ENCODE measurements at places on chromosomes 4 and X.

- no peak for DNase-seq
Measured at GRCh38 chr4:54109241-54110018, 9.5 kb downstream of the GSX2 start.

DNA sequence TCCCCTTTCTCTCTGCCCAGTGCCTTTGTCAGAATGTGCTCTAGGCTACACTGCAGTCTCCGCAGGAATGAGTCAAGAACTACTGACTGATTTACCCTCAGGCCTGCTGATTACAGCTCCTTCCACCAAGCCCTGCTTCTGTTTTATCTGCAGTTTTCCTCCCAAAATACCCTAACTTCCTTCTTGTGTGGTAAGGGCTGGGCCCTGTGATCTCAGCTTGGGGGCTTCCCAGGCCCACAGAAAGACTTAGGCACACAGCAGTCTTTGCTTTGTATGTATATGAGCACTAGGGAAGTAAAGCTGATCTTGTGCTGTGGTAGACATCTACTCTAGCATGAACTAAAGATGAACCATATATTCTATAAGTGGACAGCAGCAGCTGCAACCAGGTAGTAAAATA lies 18.8 kb downstream of the PAK3 start:
- no peak for DNase-seq

DNA sequence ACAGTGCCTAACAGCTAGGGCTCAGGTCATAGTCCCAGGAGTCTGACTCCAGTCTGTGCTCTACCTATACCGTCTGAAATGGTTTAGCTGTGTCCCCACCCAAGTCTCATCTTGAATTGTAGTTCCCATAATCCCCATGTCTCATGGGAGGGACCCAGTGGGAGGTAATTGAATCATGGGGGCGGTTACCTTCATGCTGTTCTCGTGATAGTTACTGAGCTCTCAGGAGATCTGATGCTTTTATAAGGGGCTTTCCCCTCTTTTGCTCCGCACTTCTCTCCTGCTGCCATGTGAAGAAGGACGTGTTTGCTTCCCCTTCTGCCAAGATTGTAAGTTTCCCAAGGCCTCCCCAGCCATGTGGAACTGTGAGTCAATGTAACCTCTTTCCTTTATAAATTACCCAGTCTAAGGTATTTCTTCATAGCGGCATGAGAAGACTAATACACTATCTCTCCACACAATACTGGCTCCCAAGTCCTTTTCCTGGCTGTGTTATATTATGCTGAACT lies 110.8 kb downstream of the AFAP1 start:
- no peak for DNase-seq

GRCh38 chr4:113832803-113833202 lies 71.3 kb upstream of the CAMK2D start:
- no peak for DNase-seq

DNA sequence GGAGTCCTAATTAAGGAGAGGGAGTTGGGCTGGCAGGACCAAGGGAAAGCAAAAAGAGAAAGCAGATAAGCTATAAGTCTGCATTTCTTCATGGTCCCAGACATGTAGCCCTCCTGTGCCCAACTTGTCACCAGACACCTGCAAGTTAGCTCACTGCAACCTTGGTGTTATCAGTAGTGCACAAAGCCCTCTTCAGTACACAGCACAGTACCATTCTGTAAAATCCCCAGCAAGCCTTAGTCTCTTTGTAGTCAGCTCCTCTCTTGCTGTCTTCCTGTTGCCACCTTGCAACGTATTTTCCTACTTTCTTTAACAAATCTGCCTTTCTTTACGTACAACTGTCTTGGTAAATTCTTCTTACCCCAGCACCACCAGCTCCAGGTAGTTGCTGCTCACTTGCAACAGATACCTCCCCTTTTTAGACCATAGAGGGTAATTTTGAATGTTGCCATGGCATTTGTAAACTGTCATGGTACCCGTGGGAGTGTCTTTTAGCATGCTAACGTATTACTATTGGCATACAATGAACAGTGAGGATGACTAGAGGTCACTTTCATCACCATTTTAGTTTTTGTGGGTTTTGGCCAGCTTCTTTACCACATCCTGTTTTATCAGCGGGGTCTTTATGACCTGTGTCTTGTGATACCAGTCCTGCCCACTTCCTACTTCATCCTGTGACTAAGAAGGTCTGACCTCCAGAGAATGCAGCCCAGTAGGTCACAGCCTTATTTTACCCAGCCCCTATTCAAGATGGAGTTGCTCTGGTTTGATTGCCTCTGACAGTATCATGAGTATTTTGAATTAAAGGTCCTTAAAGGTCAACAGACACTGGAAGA lies 28.3 kb upstream of the AP1S2 start:
- DNase-seq, result no peak

Data from frontal cortex (tissue), 4 donors.